ENCODE measurements at places on chromosomes 2 and 18.
A peak's percentile ranks its signal among the peaks of the same experiment; 100 is the strongest.

DNA sequence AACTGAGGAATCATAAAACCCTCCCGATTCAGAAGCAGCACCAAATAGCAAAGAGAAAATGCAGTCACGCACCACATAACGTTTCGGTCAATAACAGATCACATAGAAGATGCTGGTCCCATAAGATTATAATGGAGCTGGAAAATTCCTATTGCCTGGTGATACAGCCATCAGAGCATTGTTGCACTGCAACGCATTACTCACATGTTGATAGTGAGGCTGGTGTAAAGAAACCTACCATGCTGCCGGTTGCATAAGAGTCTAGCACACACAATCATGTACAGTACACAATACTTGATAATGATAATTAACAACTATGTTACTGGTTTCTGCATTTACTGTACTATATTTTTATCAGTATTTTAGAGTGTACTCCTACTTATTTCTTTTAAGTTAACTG, 32.5 kb downstream of the RNF152 start:
- no peak for DNase-seq

GRCh38 chr2:11158916-11159573, 3.8 kb downstream of the SLC66A3 start:
- no peak for DNase-seq

- DNase-seq, result no peak
Measured at GRCh38 chr2:1340141-1340512, 73.1 kb upstream of the TPO start.

GRCh38 chr2:180692322-180692721, 288.1 kb upstream of the UBE2E3 start:
- DNase-seq, result no peak

- DNase-seq, result peak; percentile 48
Measured at GRCh38 chr2:142140434-142140845, 9.6 kb upstream of the LRP1B start.

DNA sequence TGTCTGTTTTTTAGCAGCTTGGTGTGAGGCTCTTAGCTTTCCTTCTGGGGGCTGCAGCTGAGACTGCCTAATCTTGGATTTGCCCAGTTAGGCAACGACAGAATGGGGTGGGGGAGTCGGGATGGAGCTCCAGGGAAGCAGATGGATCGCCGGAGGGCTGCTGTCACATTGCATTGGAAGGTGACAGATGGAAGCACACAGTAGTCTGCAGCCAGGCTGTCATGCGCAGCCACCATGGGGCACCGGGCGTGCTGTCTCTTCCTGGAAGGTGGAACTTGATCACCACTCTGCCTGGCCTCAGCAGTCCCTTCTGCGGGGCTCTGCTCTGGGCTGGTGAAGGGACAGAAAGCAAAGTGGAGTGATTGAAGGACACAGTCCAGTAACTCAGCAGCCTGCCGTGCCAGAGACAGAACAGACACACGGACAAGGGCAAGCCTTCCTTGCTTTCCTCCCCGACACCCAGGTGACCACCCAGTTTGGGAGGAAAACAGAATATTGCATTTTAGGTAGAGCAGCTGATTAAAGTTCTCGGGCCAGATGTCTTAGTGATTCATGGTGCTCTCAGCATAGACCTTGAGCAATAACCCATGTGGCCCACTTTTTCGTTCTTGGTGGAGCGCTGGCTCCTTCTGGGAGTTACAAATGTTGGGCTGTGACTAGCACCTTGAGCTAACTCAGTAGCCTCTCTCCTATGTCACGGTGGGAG, 40.9 kb downstream of the RNF144A start:
- DNase-seq, result no peak

DNA sequence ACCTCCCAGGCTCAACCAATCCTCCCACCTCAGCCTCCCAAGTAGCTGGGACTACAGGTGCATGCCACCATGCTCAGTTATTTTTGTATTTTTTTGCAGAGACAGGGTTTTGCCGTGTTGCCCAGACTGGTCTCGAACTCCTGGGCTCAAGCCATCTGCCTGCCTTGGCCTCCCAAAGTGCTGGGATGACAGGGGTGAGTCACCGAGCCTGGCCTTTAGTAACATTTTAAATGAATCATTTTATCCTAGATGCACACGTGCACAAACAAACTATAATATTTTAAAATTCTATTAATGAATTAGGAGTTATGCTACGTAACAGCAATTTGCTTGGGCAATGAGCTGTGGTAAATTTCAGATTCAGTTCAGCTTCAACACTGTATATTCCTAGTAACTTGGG, 862.5 kb upstream of the ID2 start:
- DNase-seq, result no peak

DNA sequence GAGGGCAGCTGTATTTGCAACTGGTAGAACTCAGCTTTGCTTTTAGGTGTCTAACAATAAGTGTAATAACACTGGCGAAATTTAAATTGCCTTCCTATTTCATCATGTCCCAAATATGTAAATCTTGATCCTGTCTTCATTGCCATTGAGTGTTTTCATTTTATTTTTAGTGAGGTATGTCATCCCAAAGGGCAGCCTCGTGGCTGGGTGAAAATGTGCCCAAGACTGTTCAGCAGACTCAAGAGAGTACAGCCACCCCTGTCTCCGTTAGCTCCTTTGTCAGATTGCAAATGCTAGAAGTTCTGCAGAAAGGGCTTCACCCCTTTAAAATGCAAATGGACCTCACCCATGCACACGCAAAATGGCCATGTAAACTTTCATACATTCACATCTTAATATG, 278.8 kb downstream of the RND3 start:
- DNase-seq, result no peak

GRCh38 chr2:105822186-105822585, 77.5 kb downstream of the NCK2 start:
- DNase-seq, result no peak

DNA sequence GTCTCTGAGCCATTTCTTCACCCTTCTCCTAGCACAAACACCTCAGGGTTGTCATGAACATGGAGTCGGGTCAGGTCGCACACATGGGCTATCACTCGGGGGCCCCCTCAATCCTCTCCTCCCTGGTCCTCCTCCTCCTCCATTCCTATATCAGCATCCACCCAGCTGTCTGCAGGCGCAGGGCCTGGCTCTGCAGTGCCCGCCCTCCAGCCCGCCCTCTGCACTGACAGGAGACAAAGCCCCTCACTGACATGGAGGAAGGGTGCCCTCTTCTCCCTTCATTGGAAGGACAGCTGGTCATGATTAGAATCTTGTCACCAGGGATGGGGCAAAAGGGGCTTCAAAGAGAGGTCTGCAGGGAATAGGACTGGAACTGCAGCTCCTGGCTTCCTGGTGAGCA, 21.7 kb downstream of the HS1BP3 start:
- DNase-seq, result no peak

DNA sequence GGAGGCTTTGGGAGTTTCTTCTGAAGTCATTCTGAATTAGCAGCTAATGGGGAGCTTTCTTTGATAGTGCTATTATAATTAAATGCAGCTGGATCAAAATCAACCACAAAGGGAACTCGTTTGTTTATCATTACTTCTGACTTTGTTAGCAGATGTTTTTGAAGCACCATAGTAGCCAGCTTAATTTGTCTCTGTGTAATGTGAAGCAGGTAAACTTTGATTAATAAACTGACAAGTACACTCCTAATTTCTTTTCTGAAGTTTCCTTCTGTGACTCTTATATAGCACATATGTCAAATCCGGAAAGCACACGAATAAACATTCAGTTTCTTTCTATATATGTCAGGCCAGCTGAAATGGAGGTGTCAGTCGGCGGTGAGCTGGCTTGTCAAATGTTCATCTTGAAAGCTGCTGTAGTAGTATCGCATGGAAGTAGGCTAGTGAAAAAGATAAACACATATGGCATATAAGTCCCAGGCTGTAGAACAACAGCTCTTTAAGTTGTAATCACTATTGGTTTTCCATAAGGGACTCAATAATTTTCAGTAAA, 451.9 kb upstream of the ZEB2 start:
- DNase-seq, result no peak

DNA sequence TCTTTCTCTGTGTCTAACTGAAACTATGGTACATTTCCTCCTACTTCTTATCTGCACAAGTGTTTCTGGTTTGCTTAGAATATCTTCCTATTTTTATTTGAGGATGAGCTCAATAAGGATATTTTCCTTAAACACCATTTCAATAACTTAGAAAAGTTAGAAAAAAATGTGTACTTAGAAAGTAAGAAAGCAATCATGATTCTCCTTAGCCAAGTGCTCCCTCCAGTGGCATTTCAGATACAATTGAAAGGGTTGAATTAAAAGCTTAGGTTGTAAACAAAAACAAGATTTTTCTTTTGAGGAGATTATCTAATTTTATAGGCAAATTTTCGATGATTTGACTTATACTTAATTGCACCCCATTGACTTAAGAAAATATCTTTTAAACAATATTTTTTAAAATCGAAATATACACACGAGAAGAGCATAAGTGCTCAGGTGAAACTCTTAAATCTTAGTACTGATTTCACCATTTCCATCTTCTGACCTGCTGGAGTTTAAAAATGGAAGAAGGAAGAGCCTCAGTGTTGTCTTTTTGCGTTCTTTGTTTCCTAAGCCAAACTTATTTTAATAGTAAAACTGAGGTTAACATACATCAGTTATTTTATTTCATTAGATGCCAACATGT, 26.9 kb downstream of the C18orf63 start:
- DNase-seq, result peak; percentile 25

DNA sequence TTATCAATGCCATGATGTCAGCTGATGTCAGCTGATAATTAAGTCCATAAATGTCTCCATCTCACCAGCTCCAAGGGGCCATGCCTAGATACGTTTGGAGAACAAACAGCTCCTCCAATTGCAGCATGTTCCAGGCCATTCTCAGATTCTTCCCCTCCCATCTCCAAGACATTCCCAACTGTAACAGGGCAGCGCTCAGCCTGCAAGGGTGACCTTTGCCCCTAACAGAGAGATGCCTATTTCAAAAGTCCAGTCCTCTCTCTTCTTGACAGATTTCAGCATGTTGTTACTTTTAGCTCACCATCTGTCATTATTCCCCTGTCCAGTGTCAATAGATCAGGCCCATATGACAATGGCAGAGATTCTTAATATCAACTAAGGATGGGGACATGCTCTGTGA, 9.9 kb downstream of the PSD4 start:
- no peak for DNase-seq

- DNase-seq, result peak; percentile 8
Measured at GRCh38 chr2:218217360-218218267, 625 bp downstream of the ARPC2 start.

DNA sequence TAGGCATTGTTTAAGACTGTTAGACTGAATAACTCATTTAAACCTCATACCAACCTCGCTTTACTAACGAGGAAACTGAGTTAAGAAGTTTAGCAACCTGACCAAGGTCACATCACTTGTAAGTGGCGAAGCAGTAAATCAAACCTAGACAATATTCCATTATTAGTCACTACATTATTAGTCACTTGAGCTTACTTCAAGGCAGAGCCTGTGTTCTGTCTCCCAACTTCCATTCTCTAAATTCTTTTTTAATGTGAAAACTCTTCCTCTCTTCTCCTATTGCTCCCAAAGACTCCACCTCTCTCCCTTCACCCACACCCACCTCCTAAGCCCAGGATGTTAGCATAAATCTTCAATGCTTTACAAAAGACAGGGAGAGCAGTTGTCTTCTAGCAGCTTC, 156.5 kb downstream of the ARL6IP6 start:
- DNase-seq, result no peak

GRCh38 chr2:16943279-16943958, 277.8 kb upstream of the CYRIA start:
- peak; percentile 40 for DNase-seq

DNA sequence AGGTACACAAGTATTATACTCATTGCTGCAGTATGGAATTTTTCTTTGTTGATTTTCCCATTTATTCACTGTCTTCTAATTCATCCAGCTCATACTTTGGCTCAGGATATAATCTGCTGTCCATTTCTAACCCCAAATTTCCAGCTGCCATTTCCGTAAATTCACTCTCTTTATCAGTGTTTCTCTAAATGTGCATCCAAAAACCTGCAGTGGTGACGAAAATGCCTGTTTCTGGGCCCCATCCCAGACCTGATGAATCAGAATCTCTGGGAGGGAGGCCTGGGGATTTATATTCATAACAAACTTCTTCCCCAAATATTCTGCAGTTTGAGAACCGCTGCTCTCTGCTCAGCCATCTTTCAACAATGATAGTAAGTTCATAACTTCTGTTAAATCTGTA, 86.6 kb downstream of the VWC2L start:
- no peak for DNase-seq

DNA sequence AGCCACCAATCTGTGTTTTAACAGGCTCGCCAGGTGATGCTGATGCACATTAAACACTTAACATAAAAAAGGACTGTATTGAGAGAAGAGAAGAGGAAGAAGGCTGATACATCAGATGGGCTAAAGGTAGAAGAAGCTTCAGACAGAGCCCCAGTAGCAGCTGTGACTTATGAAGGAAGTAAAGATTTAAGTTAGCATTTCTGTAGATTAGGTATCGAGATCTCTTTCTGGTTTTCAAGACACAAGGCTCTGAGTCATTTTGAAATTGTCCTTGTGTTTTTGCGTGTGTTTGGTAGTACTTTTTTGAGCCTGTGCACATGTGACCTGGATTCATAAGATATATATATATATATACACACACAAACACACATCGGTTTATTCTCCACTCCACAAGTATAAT, 40.6 kb upstream of the GCFC2 start:
- no peak for DNase-seq

GRCh38 chr2:179677746-179678505, 183.5 kb downstream of the ZNF385B start:
- DNase-seq, result no peak

- no peak for DNase-seq
Measured at GRCh38 chr2:77864426-77864825, 342.2 kb upstream of the LRRTM4 start.

GRCh38 chr2:134522496-134523455, 196.0 kb downstream of the TMEM163 start:
- peak; percentile 96 for DNase-seq

GRCh38 chr2:241811952-241812729, 3.1 kb downstream of the NEU4 start:
- no peak for DNase-seq

GRCh38 chr18:434410-434809, 66.1 kb downstream of the COLEC12 start:
- no peak for DNase-seq

DNA sequence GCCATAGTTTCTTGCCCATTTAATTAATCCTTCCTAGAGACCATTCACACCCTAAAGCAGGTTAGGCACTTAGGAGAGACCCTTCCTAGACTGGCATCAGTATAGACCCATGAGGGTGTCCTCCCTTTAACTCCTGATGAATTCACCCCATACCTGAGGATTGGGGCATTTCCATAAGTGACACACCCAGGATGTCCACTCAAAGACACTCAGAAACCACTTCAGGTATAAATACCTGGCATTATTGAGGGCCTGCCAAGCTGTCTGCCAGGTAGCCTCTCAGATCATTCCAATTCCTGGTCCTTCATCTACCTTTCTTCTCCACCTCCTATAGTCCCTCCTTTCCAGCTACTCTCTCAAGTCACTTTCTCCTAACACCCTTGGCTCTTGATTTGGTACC, 57.5 kb upstream of the SLC14A2 start:
- DNase-seq, result no peak
